ENCODE measurements at places on chromosomes 2 and 18. TPM values are rescaled to one million over a fixed set of nuclear protein-coding genes. Genes with fewer than 3 reads are reported as not detected.

The UCN gene
- 0.32 TPM for total RNA-seq

The NPAS2 gene
- total RNA-seq = 0.03 TPM

The MREG gene
- total RNA-seq = 10.3 TPM

The TMEM18 gene
- total RNA-seq = 20.0 TPM

The IL37 gene
- total RNA-seq = 0.22 TPM

The IL36RN gene
- not detected for total RNA-seq

The ELOA2 gene
- total RNA-seq = 0.06 TPM

The ACTG2 gene
- total RNA-seq = not detected

The LRRC30 gene
- total RNA-seq = not detected

- DNase-seq = peak; percentile 49
These were observed 37.5 kb downstream of the PAX8 start for GRCh38 chr2:113240915-113241911.

GRCh38 chr2:109396202-109397180 is 217.3 kb downstream of the SEPTIN10 start:
- DNase-seq = no peak

DNA sequence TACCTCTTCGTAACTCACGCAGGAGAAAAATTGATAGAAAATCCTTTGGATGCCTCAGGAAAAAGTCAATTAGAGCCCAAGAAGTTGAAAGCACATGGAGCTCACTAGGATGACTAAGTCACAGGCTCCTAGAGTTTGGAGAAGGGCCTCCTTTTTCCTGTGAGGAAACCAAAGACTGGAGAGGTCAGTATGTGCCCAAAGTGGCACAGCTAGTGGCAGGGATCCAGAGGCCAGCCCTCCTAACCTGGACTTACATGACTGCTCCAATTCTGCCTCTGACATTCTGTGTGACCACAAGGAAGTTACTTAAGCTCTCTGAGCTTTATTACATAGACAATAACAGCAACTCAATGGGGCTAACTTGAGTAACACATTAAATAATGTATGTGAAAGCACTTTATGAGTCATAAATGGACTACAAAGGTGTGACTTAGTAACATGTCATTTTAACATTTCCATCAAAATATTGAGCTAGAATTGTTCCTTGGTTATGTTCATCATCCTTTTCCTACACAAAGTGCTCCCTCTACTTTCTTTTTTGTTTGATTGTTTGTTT is 91.6 kb downstream of the DHRS9 start:
- DNase-seq = no peak

- no peak for DNase-seq
These were observed 650 bp upstream of the AFG3L2 start for GRCh38 chr18:12377556-12378197.

DNA sequence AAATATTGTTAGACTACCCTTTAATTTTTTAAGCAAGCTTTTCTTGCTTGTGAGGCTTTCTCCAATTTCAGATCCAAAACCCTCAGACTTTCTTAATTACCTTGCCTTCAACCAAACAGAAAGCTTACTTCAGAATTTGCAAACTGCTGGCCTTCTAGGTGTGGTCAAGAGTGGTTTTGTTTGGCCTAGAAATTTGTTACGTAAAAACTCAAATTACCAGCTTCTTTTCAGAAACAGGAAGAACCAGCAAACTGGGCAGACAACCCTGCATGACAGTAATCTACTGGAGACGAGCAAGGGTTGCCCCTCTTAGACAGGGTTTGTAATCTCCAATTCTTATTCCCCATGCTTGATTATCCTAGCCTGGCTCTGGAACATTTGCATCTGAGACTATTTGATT is 27.1 kb downstream of the SRBD1 start:
- DNase-seq = no peak

DNA sequence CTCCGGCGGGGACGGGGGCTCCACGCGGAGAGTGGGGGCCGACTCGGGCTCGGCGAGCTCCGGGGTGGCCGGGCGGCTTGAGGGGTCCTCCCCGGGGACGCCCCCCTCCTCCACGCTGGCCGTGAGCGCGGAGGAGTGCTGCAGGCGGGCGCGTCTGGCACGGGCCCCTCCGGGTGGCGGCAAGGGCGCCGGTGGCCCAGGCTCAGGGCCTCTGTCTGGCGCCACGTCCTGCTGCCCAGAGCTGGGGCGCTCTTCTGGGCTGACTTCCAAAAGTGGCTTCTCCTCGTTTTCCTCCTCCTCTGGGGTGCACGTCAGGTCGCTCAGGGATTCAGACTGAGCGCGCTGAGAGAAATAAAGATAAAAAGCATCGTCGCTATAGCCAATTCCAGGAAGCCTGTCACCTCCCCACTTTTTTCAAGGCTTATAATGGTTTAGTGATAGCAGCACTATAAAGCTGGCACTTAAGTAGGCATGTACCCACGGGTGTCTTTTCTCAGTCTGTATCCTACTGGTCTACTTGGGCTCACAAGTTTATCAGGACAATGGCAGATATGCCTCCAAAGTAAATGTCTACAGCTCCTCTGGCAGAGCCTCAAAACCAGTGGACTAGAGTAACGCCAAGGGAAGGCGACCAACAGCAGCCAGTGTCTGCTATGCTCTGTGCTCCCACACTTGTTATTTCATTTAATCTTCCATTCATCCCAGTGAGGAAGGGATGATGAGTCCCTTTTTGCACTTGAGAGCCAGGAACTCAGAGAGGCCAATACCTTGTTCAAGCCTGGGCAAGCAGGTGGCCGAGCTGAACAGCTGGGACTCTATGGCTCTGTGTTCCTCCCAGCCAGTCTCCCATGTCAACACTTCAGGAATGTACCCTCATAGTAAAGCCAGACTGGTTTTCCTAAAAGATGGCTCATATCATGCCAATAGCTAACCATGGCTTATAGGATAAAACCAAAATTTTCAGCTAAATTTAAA is 92.6 kb upstream of the MGAT4A start:
- DNase-seq = no peak

DNA sequence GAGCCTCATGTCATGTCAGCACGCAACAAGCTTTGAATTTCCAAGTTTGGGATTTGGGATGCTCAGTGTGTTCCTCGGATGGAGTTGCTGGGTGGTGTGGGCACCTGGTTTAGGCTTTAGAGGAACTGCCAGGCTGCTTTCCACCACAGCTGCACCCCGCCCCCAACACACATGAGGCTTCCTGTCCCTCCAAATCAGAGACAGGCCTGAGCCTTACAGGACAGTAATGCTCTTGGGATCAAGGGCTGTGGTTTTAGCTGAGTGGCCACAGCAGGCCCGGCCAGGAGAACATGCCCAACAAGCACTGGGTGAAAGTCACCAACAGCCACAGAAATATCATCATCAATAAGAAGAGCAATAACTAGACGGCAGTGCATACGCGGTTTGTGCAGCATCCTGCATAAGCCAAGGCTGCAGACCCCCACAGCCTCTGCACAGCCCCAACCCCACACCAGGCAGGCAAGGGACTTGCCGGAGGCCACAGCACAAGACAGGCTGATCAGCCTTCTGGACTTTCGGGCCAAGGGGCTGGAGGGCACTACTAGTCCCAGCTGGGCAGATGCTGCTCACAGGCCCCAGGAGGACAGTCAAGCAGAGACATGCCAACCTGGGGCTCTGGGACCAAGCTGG is 29.7 kb upstream of the GPC1 start:
- DNase-seq = no peak

DNA sequence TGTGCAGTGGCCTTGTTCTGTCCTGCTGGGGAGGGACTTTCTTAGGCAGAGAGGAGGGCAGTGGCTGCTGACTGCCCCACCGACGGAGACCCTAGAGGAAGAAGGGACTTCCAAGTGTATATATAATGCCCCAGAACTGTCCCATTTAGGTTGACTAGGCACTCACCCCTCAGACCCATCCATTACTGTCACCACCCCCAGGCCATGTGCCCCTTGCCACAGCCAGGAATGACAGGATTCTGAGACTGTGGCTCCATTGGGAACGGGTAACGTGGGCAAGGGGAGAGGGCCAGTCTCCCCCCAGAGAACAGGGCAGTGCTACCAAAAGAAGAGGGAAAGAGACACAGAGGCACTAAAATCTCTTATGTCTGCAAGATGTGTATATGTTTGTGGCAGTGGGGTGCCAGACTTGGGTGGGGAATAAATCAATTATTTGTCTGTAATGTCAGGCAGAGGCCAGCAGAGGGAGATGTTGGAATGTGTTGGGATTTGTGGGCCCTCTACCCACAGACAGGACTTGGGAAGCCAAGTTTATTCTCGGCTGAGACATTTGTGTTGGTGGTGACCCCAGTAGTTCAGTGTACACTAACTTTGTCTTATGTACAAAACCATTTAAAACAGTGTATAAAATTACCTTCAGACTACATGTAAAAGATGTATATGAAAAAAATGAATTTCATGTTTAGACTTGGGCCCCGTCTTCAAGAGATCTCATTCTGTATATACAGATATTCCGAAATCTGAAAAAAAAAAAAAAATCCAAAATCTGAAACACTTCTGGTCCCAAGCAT is 24.0 kb upstream of the TMEM37 start:
- peak; percentile 82 for DNase-seq

GRCh38 chr18:7980656-7981055 is 413.5 kb downstream of the PTPRM start:
- DNase-seq = no peak

- DNase-seq = no peak
These were observed 14.7 kb downstream of the NRP2 start for GRCh38 chr2:205696927-205697441.

- DNase-seq = no peak
These were observed 292.9 kb downstream of the STK39 start for GRCh38 chr2:167954495-167954894.

- DNase-seq = no peak
These were observed 51.9 kb upstream of the ZBTB7C start for GRCh38 chr18:48460929-48461583.

GRCh38 chr2:10932345-10933151 is 20.8 kb downstream of the KCNF1 start:
- DNase-seq = no peak

GRCh38 chr2:75432761-75433361 is 127.9 kb downstream of the EVA1A start:
- no peak for DNase-seq

DNA sequence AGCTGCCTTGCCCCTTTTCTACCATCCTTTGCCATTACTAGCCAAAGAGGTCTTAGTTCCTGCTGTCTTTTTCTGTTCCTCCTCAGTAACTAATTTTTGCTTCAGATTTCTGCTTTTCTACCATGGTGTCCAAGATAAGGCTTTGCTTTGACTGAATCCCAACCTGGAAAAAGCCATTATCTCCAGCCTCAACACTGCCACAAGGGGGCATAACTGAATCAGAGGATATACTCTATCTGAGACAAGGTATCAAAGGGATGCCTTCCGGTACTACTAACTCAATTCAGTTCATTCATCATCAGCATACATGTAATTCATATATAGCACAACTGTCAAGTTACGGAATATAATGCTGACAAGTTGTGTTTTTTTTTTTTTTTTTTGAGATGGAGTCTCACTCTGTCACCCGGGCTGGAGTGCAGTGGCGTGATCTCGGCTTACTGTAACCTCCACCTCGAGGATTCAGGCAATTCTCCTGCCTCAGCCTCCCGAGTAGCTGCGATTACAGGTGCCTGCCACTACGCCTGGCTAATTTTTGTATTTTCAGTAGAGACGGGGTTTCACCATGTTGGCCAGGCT is 11.4 kb downstream of the OSGEPL1 start:
- DNase-seq = peak; percentile 69
